ENCODE measurements at places on chromosomes 4 and X.
A peak's percentile ranks its signal among the peaks of the same experiment; 100 is the strongest.

DNA sequence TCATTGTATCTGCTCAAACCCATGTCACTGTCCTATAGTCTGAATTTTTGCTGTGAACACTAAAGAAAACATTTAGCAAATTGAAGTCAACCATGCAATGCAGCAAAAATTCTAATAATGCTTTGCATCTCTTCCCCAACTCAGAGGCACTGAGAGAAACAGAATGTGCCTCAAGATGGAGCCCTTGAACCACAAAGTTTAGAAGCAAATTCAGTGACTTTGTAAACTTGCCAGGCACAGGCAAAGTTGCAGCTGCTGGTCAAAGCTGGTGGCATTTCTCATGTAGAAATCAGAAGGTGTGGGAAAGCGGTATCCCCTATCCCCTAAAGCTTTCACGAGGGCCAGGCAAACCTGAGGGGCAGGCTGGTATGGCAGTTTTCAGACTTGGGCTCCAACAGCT, 121.7 kb upstream of the DIPK2B start:
- no peak for DNase-seq

GRCh38 chr4:17168571-17168970, 270.1 kb upstream of the LDB2 start:
- DNase-seq = no peak

DNA sequence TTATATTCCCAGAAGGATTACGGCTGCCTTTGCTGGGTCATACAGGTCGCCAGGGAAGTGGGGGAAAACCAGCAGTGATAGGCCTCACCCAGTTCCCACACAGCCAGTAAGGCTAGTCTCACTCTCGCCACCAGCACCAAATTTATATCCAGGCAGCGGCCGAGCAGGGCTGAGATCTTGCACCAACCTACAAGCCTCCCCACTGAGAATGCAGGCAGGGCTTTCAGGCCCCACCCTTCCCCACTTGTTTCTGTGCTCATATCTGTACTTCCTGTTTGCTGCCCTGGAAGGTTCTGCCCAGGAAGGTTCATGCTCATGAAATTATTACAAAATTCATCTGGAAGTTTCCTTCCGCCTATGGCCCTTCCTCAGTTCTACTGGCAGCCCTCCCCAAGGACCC, 179.7 kb downstream of the STIM2 start:
- no peak for DNase-seq

DNA sequence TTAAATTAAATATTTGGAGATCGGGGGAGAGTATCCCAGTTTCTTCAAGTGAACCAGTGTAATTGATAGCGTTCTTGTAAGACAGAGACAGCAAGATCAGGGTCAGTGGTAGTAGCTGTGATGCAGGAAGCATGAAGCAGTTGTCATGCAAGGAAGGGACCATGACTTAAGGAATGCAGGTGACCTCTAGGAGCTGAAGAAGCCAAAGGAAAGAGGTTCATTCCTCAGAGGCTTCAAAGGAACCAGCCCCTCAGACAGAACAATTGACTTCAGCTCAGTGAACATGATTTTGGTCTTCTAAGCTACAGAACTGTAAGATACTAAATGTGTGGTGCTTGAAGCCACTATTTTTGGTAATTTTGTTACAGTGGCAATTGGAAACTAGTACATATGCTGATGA, 51.6 kb downstream of the GLRB start:
- DNase-seq = no peak

GRCh38 chrX:23435575-23435974, 100.9 kb downstream of the PTCHD1 start:
- no peak for DNase-seq

DNA sequence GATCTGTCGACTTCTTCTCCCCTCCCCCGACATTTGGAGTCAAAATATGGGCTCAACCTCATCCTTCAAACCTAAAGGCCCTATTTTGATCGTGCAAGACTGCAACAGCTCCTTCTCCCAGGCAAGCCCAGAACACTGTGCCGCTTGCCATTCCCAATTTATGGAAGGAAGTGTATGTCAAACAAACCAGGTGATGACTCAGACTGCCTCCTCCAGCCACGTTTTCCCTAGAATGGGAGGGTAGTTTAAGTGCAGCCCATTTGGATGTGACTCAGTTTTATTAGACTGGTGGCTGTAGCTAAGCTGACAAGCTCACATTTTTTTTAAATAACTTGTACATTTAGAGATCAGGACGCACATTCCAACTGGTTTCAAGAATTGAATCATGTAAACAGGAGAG, 570.4 kb upstream of the DIPK2B start:
- no peak for DNase-seq

DNA sequence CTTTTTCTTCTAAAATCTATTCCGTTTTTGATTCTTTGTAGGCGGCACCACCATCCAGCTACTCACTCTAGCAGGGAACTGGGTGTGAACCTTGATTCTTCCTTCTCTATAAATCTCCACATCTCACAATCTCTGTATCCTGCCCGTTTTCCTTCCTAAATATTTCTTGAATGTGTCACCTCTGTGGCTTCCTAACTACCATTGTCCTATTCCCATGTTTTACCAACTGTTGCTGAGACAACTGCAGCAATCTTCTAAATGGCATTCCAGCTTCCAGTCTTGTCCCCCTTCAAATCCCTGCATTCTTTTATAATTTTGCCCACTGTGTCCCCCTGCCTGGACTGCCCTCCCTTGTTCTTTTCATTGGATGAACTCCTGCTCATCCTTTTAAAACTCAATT, 641.3 kb downstream of the RPA4 start:
- no peak for DNase-seq

DNA sequence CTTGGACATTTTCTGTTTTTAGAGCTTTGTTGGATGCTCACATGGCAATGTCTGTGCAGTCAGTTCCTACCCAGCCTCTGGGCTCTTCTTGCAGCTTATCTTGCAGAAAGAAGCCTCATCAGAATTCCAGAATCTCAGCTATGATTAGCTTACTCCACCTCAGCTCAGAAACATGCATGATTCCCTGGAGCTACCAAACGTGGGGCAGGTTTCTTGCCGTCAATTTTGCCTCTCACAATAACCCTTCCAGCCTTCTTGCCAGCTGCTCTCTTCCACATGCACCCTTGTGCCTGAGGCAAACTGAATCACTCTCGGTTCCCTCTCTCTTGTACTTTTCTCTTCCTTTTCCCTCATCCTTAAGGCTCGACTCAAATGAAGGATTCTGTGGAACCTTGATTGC, 141.4 kb downstream of the PTTG2 start:
- DNase-seq = no peak

- peak; percentile 58 for DNase-seq
These were observed 30.8 kb upstream of the LRBA start for GRCh38 chr4:151045907-151046306.

GRCh38 chr4:180304321-180304720, 1938.9 kb upstream of the TENM3 start:
- DNase-seq = no peak

DNA sequence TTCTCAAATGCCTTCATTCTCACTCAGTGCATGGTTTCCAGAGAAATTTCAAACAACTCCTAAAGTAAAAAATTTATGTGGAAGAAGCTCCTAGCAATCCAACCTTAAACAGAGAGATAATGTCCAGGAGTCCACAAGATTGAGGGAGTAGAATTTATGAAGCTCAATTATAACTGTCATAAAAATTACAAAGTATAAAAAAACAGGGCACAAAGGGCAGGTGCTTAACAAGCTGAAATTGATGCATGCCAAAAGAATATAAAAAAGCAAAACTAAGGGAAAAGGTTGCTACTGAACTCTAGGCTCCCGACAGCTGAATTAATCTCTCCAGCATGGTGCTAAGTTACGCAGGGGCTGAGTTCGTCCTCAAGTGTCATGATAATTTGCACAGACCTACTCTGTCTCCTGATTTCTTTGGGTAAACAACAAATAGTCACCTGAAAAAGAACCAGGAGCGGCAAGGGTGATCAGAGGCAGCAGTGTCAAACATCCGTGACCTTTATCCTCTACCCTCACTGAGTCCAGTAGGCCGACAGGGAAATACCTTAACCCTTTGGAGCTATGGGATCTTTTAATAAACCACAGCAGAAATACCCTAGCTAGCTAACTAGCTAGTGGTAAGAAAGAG, 47.2 kb upstream of the RELL1 start:
- DNase-seq = no peak

- DNase-seq = no peak
These were observed 28.2 kb downstream of the RAP1GDS1 start for GRCh38 chr4:98289375-98289774.

DNA sequence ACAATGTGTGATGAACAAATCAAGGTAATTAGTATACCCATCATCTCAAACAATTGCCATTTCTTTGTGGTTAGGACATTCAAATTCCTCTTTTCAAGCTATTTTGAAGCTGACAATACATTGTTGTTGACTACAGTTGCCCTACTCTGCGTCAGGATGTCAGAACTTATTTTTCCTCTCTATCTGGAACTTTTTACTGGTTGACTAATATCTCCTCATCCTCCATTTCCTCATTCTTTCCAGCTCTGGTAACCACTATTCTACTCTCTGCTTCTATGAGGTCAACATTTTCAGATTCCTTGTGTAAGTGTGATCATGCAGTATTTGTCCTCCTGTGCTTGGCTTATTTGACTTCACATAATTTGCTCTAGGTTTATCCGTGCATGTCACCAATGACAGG, 240.5 kb upstream of the HS3ST1 start:
- DNase-seq = no peak

DNA sequence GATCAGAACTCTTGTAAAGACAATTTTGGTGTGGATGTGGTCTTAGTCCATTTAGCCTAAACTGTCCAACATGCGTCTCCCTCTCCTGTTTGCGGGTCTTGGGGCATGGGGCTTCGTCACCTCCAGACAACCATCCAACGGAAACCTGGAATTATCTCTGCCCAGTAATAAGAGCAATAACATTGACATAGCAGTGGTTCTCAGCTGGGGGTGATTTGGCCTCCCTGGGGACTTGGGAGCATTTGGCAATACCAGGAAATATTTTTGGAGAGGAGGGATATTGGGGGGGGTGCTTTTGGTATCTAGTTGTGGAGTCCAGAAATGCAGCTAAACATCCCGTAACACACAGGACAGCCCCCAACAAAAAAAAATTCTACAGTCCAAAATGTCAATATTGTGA, 47.2 kb downstream of the SEL1L3 start:
- DNase-seq = no peak

DNA sequence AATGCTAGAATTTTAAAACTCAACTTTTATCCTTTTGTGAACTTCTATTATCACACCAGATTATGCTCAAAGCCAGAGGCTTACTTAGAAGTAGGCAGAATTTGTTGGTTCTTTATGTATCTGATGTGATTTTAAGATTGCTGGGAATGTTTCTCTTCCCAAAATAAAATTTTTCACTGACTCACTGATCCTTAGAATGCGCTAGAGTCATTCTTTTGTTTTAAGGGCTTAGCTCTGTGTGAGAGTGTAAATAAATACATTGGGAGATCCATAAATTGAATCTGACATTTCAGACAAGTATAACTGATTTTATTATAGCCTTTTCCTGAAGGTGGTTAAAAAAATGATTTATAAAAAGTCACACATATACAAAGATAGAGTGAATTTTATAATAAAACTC, 101.3 kb downstream of the LARP1B start:
- no peak for DNase-seq

GRCh38 chr4:144701683-144702233, 55.8 kb downstream of the HHIP start:
- DNase-seq = no peak

DNA sequence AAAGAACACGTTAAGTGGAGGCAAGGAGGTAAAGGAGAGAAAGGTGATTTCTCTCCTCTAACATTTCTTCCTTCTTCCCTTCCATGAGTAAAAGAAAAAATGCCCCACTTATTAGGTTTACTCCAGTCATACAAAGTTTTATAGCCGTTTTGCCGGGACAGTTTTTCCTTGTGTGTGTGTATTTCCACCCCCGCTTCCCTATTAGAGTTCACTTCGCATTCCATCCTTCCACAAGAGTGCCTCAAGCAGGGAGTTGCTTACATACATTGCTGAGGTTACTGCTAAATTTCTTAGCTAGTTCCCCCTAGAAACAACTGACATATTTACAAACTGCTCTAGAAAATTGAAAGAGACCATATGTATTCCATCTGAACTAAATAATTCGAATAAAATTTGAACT, 45.2 kb upstream of the BMP15 start:
- no peak for DNase-seq

- DNase-seq = no peak
These were observed 73.9 kb downstream of the APBB2 start for GRCh38 chr4:41140410-41140809.

DNA sequence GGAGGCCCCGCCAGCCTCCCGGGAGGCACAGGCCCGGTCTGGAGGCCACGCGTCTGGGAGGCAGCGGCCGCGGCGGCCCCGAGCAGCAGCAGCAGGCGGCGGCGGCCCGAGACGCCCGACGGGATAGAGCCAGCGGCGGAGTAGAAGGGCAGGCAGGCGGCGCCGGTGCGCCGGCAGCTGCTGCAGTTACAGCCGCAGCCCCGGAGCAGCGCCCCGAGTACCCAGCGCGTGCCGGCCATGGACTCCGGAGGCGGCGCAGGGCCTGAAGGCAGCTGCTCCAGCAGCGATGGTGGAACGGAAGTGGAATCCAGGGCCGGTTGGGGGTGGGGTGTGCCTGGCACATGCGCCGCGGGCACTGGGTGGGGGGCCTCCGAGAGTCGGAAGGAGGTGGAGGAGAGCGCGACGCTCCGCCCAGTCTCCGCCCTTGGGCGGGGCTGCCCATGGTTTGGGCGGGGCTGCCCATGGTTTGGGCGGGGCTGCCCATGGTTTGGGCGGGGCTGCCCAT, at the start of gene GRSF1:
Gene GRSF1 (minus strand): TSS at position 302 of the 505 bp plus-strand sequence. CDS start 63 bp downstream, at position 239.
- DNase-seq = peak; percentile 39

DNA sequence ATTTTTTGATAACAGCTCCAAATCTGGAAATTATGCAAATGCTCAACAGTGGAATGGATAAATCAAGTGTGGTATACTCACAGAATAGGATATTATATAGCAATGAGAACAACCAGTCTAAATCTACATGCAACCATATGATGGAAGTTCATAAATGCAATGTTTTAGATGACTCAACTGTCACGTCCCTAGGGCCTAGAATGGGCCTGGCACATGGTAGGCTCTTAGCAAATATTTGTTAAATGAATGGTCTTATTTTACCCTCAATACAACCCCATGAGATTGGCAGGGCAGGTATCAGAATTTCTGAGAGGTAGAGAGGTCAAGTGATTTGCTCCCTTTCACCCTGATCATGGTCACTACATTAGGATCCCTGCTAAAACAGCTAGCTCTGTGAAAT, 14.6 kb upstream of the NKX3-2 start:
- DNase-seq = no peak

GRCh38 chrX:372856-373640, 13.7 kb downstream of the PPP2R3B start:
- DNase-seq = no peak

GRCh38 chrX:55716937-55717336, 612 bp upstream of the RRAGB start:
- no peak for DNase-seq

DNA sequence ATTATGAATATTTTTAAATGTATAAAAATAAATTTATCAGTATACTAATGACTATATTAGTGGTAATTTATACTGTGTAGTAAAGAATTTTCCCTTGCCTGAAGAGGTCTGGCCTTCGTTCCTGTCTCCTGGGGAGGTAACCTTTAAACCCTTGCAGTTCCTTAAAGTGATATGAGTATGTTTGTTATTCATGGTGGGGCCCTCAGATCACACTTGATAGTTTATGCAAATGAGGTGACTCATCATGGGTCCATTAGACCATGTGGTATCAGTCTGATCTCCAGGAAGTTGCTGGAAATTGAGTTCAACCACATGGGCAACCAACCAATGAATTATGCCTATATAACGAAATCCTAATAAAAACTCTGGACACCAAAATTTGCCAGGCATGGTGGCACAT, 904.1 kb downstream of the RPA4 start:
- DNase-seq = no peak

- no peak for DNase-seq
These were observed 47.2 kb downstream of the SYNPO2 start for GRCh38 chr4:118935819-118936218.
